ENCODE measurements at places on chromosomes 2 and 18. TPM values are rescaled to one million over a fixed set of nuclear protein-coding genes. Genes with fewer than 3 reads are reported as not detected.

The CD8B2 gene
- total RNA-seq = not detected

The RIF1 gene
- total RNA-seq = 24.6 TPM

The HOXD4 gene
- not detected for total RNA-seq

The SERPINB3 gene
- not detected for total RNA-seq

The SNORC gene
- 1.7 TPM for total RNA-seq

DNA sequence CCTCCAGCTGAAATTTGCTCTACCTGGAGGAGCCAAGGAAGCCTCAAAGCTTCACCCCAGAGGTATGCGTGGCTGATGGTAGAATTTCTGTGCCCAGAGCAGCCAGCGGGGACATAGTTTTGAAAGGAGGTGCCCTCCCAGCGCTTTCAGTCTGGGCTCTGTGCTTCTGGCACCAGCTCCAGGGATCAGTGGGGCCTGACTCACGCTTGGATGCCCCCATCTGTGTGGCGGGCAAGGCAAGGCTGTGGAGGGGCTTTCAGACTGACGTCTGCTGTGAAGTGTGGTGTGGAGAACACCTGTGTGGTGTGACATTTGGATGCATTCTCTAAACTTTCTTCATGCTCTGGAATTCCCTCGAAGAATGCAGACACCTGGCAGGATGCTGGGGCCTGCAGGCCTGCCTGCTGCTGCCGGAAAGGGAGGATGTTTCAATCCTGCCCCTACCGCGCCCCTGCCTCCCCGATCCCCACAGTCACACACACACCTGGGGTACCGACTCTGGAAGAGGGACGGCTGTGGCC, 84.1 kb downstream of the CTIF start:
- DNase-seq = no peak

DNA sequence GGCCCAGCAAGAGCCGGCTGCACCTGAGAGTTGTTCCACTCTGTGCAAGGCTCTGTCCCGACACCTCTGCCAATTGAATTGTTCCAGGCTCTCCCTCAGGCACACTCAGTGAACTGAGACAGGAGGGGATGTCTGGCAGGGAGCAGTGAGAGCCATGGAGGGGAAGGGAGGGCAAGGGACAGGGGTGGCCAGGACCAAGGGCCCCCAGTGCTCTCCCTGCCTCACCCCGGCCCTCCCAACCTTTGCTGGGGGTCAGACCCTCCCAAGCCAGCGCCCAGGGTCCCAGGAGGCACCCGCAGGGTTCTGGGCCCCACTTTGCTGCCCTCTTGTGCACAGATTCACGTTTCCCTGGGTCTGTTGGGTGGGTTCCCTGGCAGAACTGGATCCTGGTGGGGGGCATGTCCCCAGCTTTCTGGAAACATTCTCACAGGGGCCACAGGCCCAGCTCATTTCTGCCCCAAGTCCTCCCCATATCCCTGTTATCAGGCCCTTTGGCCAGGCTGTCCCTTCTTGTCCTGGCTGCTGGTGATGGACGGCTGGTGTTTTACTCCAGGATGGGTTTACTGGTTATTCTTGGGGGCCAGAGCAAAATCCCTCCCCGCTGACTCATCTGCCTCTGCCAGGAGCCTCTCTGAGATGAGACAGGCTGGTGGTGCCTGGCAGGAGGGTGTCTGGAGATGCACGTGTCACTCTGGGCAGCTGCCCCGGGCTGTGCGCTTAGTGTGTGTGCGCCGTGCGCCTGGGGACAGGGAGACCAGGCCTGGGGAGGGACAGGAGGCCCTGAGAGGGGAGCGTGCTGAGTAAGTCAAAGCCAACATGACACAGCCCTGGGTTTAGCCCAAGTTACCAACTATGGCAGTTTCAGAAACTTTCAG, 136.5 kb upstream of the CTDP1 start:
- DNase-seq = no peak

DNA sequence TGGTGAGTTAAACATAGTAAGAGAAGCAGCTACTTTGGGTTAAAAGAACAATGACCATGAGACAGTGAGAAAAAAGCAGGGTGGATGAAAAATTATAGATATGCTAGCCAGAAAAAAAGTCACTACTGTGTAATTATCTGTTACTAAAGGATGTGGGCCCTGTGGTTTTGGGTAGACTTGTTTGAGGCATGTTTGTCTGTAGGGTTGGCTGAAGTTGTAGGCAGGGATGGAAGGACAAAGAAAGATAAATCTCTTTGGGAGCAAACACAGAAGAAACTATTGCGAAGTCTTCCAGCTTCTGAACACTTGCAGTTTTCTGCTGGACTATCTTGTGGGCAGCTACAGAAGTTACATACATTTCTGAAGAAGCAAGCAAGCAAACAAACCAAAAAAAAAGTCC, 28.2 kb downstream of the RND3 start:
- no peak for DNase-seq

- DNase-seq = no peak
Measured at GRCh38 chr2:122883849-122884248, 1128.4 kb downstream of the TSN start.

DNA sequence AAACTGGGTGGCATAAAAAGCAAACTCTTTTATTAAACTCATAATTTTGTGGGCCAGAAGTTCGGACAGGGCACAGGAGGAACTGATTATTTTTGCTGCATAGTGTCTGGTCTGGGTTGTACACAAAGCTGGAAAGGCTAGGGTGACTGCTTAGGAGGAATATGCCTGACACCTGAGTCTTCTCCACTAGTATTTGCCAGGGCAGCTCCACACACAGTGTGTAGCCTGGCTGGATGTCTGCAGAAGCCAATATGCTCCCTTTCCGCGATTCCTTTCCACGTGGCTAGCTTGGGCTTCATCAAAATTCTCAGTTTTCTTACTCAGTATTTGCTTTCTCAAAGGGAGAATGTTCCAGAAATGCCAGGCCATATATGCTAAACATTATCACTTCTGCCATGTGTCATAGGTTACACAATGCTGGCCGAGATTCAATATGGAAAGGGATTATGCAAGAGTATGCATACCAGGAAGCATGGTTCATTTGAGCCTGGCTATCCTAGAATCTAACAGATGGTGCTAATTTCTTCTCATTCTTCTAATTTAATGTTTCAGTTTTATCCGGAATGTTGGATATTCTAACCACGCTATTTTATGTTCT, 142.7 kb upstream of the DOK6 start:
- no peak for DNase-seq

- no peak for DNase-seq
Measured at GRCh38 chr2:53211201-53211774, 556.3 kb upstream of the CHAC2 start.

DNA sequence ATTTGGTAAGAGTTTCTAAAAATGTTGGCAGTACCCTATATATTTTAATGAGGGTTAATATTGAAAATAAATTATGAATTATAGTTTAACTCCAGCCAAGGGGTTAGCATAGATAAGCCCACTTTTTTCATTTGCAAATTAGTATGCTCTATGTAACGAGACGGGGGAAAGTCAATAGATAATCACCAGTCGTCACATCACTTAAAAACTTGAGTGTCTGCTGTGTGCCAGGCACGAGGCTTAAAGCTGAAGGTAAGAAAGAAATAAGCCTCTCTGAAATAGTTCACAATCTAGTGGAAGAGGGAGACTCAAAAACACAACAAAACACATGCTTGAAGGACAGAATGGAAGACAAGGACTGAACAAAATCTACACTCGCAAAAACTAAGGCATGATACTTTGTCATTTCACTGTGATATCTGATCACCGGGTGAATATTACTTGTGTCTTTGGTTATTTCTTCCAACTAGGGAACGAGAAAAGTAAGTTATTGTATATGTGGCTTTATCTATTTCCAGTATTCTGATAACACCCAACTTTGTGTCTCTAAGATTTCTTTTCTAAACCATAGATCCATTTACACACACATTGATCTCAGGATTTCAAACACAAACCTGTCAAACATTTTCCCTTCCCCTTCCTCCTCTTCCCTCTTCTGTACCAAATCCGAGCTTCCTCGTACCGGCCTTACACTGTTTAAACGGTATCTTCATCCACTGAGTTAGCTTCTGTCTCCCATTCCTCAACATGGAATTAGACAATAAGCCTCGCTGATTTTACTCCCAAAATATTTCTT, 199.1 kb downstream of the PIEZO2 start:
- no peak for DNase-seq

DNA sequence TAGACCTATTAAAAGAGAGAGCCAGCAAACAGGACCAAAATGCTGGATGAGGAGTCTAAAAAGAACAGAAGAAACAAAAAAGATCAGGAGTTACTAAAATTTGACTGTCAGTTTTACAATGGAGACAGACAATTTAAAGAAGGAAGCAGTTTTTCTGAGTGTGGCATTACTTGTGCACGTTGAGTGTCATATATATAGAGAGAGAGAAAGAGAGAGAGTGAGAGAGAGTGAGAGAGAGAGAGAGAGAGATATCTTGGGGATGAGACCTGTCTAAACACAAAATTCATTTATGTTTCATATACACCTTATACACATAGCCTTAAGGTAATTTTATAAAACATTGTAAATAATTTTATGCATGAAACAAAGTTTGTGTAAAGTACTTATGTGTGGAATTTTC, 2.1 kb upstream of the GALNT3 start:
- DNase-seq = no peak

GRCh38 chr2:20016346-20016745, 3.9 kb upstream of the MATN3 start:
- no peak for DNase-seq

DNA sequence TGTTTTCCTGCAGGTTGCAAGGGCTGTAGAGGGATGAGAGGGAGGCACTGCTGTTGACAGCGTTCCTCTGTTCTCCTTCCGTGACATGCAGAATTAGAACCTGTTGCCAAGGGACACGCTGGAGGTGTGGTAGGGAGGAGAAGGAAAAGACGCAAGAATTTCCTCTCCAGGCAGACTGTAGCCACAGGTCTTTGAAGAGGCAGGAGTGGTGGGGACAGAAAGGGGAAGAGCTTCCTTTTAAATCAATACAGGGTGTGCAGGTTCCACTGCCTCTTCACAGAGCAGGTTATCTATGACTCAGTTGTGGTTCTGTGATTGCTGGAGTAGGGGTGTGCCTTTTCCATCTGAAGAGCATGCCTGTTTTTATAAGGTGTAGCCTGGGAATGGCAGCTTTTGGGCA, 133.0 kb downstream of the WDSUB1 start:
- DNase-seq = no peak

DNA sequence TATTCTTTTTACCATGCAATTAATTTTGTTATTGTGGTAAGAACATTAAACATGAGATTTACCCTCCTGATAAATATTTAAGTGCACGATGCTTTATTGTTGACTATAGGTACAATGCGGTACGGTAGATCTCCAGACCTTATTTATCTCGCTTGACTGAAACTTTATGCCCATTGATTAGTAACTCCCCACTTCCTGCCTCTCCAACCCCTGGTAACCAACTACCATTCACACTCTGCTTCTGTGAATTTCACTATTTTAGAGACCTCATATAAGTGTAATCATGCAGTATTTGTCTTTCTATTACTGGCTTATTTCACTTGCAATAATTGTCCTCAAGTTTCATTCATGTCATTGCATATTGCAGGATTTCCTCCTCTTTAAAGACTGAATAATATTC, 195.7 kb upstream of the ID2 start:
- DNase-seq = no peak

- no peak for DNase-seq
Measured at GRCh38 chr2:74746480-74746879, 87.4 kb upstream of the HK2 start.

- DNase-seq = no peak
Measured at GRCh38 chr2:66456183-66457041, 21.5 kb downstream of the MEIS1 start.

GRCh38 chr2:17863539-17863938, 14.9 kb upstream of the KCNS3 start:
- DNase-seq = no peak

DNA sequence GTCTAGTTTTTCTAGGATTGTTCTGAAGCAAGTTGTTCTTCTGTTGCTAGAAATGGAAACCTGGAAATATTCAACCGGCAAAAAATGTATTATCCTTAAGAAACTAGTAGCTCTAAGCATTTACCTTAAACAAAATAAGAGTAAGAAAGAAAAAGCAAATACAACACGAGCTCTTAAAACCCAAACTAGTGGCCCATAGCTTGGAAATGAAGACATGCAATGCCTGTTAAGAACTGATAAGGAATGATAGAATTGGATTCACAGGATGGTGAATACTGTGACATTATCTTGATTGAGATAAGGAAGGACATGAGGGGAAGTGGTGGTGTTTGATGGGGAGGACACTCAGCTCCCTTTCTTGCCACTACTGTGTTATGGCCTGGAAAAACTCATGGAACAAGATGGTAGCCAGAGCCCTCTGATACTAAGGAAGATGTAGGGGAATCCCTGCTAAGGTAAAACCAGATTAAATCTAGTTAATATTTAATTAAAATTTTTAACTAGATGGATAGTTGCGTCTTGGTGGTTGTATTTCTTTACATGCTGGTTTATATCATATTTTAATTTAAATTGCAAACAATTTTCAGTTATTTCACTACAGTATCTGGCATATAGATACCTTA, 193.8 kb downstream of the LPIN1 start:
- no peak for DNase-seq

- no peak for DNase-seq
Measured at GRCh38 chr2:173472112-173472511, 117.4 kb downstream of the CDCA7 start.

DNA sequence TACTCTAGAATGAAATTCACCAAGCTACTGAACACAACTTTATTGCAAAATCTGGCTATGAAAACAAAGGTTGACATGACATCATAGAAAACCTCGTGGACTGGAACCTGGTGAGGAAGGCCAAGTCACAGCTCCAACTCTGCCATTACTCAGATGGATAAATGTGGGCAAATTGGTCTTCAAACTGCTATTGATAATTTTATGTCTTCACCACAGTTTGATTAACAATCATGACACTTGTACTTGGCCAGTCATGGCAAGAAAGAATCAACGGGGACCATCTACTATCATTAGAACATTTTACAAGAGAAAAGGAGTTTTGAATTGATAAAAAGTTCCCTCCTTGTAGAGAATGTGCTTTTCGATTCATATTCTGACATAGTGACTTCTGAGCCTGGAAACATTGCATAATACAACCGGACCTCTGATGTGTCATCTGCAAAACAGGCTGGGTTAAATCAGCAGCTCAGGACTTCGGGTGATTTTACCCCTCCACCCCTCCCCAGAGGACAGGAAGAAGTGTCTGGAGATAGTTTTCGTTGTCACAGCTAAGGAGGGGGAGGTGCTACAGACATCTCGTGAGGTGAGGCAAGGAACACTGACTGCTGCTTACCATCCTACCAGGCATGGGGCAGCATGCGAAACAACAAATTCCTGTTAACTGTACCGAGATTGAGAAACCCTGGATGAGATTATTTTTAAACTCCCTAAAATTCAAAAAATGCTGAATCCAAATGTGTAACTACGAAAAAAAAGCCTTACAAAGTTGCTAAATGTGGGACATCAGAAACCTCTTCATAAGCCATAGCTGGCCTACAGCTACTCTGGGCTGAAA, 8.4 kb downstream of the L3MBTL4 start:
- no peak for DNase-seq

GRCh38 chr2:38723173-38723572, 28.0 kb downstream of the SRSF7 start:
- peak; percentile 79 for DNase-seq

- no peak for DNase-seq
Measured at GRCh38 chr18:36298126-36298741, 721 bp downstream of the FHOD3 start.

- no peak for DNase-seq
Measured at GRCh38 chr2:189300916-189301315, 121.4 kb upstream of the COL5A2 start.

Measured in gastrocnemius medialis (tissue), 4 donors.